Naive thymus-derived CD4-positive, alpha-beta T cell (primary cell): ENCODE measurements at places on chromosomes 12 and 14. TPM values are rescaled to one million over a fixed set of nuclear protein-coding genes. Genes with fewer than 3 reads are reported as not detected.

GXYLT1 gene
- 7.2 TPM for total RNA-seq

DNA sequence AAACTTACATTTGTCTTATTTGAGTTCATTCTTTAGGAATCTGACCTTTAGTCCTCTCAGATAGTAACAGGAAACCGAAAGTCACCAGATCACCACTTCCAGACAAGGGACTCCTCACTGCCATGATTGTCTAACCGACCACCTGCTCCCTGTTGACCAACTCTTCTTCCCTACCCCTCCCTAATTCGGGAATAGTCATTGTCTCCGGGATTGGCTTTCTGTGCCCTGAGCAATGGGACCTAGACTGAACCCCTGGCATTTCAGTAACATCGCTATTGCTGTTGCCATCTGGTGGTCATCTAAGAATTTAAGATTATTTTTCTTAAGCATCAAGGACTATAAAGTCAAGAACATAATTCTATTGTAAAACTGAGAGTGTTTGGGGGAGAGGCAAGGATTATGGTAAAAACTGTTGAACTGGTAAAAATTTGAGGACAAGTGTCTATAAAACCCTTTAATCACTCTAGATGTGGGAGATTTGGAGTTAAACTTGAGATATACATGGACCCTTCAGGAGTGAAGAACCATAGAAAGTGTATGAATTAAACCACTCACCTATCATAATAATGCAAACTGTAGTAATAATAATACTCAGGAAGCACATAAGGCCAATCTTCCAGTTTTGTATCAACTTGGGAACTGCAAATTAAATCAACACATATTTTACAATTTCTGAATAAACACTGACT, 6.3 kb downstream of the CLEC2A start:
- DNase-seq: peak; percentile 56

- no peak for DNase-seq
Observed at GRCh38 chr14:50123062-50123461, 6.7 kb upstream of the VCPKMT start.

DNA sequence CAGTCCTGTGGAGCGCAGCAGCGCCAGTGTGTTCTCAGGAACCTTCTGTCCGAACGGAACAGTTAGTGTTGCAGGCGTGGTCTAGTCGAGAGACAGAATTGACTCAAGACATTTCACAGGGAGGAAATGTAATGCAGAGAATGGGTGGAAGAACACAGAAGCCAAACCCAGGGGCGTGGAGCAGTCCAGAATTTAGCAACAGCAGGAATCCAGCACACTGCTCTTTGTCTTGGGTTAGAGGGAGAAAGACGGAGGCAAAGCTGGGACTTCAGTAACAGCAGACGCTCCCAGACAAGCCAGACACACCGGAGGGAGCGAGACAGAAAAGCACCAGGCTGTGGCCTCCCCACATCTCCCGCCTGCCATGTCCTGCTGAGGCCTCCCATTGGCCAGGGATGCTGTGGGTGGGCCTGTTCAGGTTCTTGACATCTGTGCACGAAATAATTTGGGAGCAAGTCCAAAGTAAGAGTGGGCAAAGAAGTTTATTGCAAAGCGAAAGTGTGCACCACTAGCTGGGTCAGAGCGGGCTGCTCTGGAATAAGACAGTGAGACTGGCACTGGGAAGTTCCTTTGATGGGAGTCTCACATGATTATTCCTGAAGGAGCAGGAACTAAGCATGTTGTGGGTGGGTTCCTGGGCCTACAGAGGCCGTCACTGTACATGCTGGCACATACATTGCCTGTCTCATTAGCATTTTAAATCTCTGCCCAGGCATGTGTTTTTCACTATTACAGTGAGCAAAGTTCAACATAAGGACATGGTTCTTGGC, 339.3 kb upstream of the SFSWAP start:
- DNase-seq: no peak

DNA sequence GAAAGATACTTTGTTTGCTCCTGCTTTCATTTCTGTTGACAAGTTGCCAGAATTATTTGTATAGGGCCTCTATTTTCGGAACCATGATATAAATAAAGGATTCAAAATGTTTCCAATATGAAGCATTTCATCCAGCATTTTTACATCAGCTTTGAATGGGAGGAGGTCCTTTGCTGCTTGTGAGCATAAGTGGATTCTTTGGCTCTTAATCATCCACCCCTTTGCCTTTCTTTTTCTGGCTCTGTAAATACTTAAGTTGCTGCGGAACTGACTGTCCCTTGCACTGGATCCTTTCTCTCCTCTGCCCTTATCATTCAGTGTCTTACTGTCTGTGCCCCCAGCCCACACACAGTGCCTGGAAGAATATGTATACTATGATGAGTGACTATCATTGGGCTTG, 357.3 kb upstream of the RGS6 start:
- no peak for DNase-seq

DNA sequence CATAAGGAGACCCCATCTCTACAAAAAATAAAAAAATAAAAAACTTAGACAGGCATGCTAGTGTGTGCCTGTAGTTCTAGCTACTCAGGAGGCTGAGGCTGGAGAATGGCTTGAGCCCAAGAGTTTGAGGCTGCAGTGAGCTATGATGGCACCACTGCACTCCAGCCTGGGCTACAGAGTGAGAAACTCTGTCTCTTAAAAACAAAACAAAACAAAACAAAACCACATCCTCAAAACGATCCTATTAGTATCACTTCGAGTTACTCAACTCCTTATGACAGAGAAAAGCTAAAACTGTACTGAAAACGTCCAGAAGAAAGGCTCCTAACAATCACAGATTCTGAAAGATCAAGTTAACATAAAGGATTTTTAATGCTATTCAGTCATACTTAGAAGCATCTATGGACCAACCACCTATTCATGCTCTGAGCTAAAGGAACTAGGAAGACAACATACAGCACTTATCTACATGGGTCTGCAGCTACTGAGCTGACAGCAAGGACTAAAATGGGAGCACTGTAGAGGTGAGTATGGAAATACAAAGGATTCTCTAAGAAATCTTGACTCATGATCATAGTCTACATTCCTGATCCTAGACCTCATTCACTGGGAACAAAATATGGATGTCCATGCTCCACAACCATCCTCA, 75.3 kb upstream of the DUSP6 start:
- DNase-seq: no peak

DNA sequence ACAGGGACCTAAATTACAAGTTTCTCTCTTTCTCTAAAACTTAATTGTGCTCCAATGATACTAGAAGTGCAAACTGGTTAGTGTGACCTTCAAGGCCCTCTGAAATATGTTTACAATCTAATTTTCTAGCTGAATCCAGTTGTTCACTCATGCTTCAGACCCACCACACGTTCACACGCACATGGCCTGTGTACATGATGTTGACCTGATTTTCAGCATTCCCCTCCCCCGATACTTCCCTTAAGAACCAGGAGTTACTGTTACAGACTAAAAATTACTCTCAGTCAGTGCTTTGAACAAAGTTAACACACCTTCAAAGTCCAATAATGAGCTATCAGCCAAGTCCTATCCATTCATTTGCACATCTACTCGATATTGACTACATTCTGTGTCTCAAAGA, 16.5 kb downstream of the MBIP start:
- no peak for DNase-seq

DNA sequence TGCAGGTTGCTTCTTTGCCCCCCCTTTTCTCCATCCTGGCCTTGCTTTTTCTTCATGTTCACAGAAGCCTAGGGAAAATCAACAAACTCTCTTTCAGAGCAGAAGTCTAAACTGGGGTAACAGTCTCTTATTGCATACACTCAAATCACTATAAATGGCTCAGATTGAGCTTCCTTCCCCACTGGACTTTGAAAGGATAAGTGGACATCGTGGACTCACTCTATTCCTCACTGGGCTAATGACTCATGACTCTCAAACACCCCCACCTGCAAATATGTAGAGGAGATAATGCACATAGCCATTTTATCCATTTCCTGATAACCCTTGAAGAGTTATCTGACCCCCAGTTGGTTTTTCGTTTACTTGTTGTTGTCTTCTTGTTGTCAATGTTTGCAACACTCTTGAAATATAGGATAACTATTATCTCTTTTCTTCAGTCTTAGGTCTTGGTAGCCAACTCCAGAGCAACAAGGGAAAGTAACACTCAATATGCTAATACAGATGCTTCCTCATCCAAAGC, 221.3 kb downstream of the PIK3C2G start:
- DNase-seq: no peak
